Stimulated activated CD4-positive, alpha-beta T cell treated with anti-CD3 and anti-CD28 coated beads, Interleukin-15, amount 100 ng/mL, for 1 hour (primary cell): ENCODE measurements at places on chromosomes 3 and 15.
A peak's percentile ranks its signal among the peaks of the same experiment; 100 is the strongest.

- DNase-seq, result peak; percentile 25
These were observed at the start of gene PROK2 for GRCh38 chr3:71784914-71785531. Gene PROK2 (minus strand): TSS chr3:71785148. CDS start chr3:71785052, 96 bp downstream.

DNA sequence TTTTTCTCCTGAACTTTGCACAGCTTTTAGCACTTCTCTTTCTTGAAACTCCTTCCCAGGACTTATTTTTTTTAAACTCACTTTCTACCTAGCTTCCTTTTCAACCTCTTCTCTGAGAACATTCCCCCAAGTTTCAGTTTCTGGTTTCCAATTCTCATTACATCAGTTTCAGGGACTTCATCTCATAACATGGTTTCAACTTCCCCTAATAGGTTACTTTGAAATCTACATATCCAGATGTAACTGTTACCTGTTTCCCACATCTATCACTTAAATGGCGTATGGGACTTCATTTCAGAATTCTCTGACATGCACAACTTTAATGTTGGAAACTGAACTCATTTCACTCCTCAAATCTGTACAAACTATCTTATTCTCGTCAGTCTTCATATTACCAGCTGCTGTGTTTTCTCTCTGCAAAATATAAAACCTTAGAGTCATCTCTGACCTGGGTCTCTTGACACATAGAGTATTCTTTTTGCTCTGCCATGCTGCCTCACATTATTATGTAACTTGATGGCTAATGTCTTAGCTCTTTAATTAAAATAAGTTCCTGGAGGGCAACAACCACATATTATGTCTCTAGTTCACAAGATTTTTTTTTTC is 58.4 kb downstream of the NME9 start:
- no peak for DNase-seq

GRCh38 chr3:143363276-143363675 is 243.7 kb downstream of the CHST2 start:
- DNase-seq, result no peak

DNA sequence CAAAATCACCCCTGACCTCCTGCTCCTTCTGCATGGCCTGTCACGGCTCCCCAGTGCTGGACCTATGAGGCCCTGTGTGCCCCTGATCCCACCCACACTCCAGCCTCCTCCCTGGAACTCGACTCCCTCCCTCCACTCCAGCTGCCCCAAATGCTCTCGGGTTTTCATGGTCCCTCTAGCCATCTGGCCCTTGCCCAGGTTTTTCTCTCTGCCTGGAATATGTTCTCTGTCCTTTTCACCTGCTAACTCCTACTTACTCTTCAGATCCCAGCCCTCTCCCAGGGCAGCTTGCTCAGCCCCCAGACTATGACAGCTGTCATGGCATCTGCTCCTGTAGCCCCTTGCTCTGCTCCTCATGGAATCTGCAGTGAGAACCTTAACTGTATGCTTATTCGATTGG is 30.3 kb downstream of the DUSP7 start:
- no peak for DNase-seq

DNA sequence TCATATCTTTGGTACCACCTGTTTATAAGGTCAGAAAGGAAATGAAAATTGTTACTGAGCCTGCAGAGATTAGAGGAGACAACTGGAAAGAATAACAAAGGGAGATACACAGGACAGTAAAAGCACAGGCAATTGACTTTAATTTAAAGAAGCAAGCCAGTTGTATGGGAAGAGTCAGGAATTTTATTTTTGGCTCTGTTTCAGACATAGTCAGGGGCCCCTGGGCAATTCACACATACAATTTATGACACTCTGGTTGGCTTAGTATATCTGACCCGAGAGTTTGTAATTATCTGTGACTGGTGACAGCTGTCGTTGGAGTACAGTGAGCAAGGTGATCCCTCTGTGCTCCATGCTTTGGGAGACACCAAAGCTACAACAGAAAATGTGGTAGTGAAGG is 591.9 kb upstream of the NECTIN3 start:
- no peak for DNase-seq

- no peak for DNase-seq
These were observed 325.7 kb downstream of the MAGI1 start for GRCh38 chr3:65713016-65713415.

- DNase-seq, result no peak
These were observed 335.1 kb downstream of the EFHB start for GRCh38 chr3:19598870-19599269.

- DNase-seq, result no peak
These were observed 1041.1 kb upstream of the GBE1 start for GRCh38 chr3:82802501-82802900.

DNA sequence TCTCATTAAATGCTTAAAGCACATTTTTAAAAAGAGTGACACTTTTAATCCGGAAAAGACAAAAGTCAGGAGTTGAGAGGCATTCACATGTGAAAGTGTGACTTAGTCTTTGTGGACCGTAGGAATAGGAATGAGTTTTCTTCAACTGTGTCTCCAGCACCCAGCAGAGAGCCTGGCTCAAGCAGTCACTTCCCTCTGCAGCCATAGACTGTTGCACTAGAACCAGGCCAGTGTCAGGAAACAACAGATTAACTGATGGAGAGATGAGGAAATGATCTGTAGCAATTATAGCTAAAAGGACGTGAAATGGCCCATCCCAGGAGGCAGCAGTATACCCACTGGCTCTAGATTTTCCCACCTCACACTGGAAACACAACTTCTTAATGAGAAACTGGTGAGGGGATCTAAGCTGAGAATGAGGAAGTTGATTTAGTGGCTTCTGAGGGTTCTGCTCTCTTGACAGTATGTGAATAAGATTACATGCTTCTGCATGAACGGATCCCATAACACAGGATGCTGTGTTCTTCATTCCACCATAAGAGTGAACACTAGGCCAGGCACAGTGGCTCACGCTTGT is 19.8 kb downstream of the CFAP92 start:
- DNase-seq, result no peak

GRCh38 chr3:161576714-161577510 is 80.3 kb downstream of the OTOL1 start:
- no peak for DNase-seq

DNA sequence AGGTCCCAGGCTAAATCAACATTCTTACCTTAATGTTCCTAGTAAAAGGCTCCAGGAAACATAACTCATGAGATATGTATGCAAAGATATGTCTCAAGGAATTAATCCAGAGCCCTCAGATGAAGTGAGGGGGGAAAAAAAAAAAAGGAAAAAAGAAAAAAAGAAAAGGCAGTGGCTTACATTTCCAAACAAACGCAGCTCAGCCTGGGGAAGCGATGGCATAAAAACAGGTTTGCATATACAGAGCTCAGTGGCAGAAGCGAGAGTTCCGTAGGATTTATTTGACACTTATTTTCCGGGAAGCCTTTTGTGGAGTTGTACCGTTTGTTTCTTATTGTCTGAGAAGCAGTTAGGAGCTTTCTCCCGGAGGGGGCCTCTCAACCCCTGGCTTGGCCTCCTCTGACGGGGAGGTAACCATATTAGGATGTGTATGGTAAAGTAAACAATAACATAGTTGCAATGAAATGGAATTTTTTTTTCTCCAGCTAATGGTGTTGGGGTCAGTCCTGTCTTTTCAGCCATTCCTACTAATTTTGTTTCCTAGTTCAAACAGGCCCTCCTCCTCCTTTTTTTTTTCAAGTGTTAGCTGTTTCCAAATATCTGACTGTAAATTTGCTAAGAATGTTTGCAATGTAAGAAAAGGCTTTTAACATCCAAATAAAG is 338.6 kb downstream of the FOXP1 start:
- no peak for DNase-seq

DNA sequence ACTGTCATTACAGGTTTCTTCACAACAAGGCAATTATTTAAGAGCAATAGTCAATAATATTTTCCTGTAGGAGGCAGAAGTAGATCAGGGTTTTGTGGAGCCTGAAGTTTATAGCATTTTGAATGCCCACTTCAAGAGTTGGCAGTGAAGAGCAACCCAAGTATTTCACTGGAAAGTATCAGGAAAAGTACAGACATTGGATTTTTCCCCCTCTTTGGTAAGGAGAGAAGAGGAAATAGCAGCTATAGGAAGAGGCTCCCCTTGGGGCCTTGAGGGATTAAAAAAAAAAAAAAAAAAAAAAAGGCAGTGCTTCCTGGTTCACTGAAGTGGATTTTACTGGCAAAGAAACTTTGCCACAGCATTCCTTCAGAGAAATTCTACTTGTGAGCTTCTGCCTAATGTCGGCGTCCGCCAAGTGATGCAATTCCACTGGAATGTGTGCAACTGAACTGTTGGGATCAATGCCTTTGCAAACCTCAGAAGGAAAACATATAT is 5.7 kb upstream of the CNTN6 start:
- no peak for DNase-seq

- no peak for DNase-seq
These were observed 168.1 kb upstream of the SATB1 start for GRCh38 chr3:18593231-18593630.

- DNase-seq, result no peak
These were observed 16.2 kb downstream of the FYCO1 start for GRCh38 chr3:45979378-45979777.

DNA sequence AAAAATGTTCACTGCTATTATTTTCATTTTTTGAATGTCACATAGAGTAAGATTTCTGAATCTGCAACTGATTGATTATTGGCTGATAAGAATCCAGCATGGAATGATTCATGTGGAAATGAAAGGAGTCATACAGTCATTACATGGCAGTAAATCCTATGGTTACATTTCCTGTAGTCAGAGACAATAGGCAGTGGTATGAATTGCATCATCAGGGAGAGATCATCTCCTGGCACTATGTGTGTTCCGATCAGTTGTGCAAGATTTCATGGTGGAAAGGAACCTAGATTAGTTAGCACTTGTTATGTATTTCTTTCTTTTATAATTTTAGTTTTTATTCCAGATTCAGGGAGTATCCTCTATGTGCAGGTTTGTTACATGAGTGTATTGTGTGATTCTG is 38.8 kb downstream of the SLC12A1 start:
- no peak for DNase-seq

- DNase-seq, result peak; percentile 33
These were observed 43.6 kb downstream of the RLBP1 start for GRCh38 chr15:89177633-89178306.

- no peak for DNase-seq
These were observed 565.7 kb downstream of the PYDC2 start for GRCh38 chr3:192026661-192027060.

DNA sequence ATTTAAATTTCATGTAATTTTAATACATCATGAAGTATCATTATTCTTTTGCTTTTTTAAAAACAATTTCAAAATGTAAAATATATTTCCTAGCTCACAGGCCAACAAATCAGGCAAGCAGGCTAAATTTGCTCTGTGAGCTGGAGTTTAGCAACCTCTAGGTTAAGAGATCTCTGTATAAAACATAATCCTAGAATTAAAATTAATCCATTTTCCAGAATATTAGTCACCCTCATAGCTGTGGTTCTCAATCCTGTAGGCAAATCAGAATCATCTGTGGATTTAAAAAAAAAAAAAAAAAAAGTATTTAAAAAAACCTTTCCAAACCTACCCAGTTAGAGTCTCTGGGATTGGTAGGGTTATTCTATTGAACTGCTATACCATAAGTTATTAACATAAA is 209.7 kb downstream of the MINAR1 start:
- no peak for DNase-seq

DNA sequence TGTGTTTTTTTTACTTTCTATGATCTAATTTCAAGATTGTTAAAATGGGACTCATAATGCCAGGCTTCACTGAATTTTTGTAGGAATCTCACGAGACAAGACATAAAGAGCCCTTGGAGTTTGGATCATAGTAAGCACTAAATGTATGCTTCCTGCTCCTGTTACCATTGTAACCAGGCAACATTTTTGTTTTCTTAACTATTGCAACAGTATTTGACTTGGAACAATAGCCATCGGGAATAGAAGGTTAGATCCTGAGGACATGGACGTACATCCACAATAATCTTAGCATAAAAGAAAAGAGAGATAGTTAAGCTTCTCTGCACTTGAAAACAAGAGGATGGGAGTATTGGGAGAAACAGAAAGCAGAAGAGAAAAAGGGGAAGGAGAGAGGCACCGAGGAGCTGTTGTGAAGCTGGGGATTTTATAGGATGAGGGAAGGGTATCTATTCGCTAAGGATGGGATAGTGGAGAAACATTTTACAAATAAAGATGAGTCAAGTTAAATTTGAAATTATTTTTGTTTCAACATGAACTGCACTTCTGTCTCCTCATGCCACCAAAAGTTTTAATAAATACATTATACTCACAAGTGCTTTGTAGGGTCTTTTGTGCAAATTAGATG is 131.4 kb downstream of the TMCO5A start:
- DNase-seq, result no peak

- no peak for DNase-seq
These were observed 160.6 kb upstream of the RAP2B start for GRCh38 chr3:153001210-153002078.

- DNase-seq, result no peak
These were observed 72.9 kb downstream of the LRRC28 start for GRCh38 chr15:99324082-99324620.

- DNase-seq, result no peak
These were observed 116.2 kb downstream of the CHSY1 start for GRCh38 chr15:101135532-101136166.

DNA sequence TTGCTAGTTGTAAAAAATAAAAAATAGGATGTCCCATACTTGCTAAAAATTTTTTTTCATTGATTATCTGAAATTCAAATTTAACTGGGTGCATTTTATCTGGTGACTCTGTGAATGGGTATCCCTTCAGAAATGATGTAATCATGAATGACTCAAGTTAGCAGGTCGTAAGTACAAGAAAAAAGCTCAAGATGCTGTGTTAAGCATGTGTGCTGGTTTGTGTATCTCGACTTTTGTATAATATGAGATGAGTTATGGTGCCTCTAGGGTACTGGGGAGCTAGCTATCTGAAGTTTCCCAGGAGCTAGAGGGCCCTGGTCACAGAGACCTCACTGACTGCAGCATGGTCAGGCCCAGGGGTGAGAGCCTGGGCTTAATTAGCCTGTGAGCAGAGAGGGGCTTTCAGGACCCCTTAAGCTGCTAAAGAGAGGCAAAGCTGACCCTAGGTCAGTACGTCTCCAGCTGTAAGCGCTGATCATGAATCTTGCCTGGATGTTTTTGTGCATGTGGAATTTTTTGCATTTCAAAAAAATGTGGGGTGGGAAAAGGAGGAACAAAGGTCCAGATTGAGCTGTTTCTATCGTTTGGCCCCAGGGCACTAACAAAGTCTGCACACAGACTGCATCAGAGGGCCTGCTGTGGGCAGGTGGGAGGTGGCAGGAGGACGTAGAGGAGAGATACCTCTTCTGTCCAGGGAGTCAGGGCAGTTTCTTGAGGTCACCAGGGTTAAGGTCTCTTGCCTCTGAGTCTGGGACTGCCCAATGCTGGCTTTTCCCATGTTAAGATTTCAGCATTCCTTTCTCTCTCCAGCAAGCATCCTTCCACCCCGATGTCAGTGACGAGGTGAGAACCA is 233.2 kb upstream of the TPM1 start:
- no peak for DNase-seq
